ENCODE measurements at places on chromosomes 7 and 10.
A peak's percentile ranks its signal among the peaks of the same experiment; 100 is the strongest.

- DNase-seq: no peak
Measured at GRCh38 chr10:49107887-49108267, 7.4 kb downstream of the VSTM4 start.

DNA sequence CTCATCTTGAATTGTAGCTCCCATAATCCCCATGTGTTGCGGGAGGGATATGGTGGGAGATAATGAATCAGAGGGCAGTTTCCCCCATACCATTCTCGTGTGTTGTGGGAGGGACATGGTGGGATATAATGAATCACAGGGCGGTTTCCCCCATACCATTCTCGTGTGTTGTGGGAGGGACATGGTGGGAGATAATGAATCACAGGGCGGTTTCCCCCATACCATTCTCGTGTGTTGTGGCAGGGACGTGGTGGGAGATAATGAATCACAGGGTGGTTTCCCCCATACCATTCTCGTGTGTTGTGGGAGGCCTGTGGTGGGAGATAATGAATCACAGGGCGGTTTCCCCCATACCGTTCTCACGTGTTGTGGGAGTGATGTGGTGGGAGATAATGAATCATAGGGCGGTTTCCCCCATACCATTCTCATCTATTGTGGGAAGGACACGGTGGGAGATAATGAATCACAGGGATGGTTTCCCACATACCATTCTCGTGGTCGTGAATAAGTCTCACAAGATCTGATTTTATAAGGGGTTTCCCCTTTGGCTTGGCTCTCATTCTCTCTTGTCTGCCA, 271.0 kb downstream of the MAD1L1 start:
- peak; percentile 61 for DNase-seq

DNA sequence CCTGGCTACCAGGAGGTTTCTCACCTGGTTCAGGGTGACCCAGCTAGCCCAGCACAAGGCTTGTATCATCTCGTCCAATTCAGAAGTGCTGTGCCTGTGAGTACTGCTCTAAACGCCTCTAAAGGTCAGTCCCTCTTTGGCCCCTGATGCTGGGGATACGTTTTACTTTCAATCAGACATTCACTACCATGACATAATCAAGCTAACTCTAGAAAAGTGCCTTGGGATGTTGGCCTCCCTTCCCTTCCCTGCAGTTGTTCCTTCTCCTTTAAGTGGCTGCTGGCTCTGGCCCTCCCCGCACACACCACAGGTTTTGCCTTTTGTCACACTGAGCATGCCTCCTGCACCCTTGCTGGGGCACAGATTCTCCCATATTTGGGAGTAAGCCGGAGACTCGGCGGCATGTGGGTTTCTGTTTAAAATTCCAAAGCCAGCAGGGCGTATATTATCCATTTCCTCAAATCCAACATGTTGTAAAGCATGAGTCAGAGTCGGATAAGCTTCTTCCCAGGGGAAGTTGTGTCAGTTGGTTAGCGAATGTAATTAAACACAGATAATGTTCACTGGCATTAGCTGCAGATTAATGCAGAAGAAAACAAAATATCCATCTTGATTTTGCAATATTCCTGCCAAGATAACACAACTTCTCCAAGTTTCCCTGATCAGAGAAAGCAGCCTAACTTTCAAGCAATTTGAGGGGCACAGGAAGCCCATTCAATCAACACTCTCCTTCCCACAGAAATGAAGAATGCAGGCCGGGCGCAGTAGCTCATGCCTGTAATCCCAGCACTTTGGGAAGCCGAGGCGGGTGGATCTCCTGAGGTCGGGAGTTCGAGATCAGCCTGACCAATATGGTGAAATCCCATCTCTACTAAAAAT, 31.8 kb upstream of the VCL start:
- DNase-seq: no peak

DNA sequence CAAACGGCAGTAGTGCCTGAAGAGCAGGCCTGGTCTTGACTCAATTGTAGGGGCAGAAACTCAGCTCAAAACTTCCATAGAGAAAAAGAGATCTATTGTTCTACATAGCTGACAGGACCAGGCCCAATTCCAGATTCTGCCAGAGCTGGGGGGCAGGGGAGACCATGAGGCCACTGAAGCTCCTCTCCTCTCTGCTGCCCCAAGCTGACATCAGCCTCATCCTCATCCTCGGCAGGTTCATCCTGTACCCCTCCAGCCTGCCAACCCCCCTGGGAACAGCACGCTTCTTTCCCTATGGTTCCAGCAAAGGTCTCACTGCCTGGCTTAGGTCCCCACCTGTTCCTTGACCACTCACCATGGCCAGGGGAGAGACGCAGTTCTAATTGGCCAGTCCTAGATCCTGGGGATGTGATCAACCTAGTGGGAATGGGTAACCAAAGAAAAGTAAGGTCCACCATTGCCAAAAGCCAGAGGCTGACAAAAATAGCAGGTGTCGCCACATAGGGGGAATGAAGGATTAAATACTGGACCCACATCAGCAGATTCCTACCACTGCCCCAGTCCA, 42.9 kb downstream of the CCDC3 start:
- DNase-seq: no peak

DNA sequence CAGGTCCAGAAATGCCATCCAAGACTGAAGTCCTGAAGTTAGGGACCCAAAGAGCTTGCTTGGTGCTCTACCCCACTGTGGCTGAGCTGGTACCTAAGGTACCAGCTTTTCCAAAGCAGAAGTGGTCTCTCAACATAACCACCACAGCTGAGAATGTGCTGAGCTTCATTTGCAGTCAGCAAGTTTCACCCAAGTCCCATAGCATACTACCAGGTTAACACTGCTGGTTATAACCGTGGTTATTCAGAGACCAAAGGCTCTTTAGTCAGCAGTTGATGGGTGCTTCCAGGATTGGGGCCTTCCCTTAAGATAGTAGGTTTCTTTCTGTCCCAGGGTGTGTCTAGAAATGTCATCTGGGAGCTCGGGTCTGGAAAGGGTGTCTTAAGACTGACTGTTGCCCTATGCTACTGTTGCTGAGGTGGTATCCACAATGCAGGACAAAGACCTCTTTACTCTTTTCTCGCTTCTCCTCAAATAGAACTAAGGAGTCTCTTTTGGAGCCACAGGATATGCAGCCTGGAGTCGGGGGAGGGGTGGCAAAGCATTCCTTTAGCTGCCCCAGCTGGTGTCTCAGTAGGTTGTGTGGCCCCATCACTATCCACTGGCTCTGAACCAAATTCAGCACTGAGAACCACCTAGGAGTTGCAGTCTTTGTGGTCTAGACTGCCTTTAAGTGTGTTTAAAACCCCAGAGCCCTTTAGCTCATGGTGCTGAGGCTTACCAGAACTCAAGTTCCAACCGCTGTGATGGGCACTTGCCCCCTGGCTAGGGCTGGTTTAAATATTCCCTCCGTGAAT, 354.9 kb upstream of the SEMA3C start:
- no peak for DNase-seq

DNA sequence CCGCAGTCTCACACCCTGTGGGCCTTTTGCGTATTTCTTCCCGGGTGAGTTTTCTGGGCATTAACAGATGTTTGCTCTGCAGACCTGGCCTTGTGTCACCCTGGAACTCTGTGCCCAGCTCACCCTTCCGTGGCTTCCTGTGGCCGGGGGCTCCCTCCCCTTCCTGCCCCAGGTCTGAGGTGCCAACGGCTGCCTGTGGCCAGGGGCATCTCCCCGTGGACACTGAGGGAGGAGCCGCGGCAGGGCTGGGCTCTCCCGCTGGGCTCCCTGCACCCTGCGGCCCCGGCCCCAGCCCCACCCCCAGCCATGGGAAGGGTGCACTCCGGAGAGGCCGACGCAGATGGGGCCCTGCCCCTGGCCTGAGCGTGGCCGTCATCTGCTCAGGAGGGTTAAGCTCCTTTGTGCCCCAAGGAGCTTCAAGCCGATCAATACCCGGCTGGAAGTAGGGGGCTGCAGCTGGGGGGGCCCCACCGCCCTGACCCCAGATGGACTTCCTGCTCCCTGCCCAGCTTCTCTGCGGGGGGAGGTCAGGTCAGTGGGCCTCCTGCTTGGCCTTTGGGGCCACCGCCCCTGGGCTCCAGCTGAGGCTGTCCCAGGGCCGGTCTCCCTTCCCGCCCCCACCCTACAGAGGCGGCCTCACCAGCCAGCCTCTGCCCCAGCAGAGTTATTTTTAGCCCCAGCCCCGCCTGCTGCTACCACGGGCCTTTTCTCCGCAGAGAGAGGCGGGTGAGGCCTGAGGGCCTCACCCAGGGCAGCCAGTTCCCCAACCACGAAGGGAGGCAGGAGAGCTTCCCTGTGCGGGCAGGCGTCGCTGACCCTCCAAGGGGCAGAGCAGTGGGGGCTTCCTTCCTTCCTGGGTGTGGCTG, 24.2 kb downstream of the PWWP2B start:
- peak; percentile 68 for DNase-seq

DNA sequence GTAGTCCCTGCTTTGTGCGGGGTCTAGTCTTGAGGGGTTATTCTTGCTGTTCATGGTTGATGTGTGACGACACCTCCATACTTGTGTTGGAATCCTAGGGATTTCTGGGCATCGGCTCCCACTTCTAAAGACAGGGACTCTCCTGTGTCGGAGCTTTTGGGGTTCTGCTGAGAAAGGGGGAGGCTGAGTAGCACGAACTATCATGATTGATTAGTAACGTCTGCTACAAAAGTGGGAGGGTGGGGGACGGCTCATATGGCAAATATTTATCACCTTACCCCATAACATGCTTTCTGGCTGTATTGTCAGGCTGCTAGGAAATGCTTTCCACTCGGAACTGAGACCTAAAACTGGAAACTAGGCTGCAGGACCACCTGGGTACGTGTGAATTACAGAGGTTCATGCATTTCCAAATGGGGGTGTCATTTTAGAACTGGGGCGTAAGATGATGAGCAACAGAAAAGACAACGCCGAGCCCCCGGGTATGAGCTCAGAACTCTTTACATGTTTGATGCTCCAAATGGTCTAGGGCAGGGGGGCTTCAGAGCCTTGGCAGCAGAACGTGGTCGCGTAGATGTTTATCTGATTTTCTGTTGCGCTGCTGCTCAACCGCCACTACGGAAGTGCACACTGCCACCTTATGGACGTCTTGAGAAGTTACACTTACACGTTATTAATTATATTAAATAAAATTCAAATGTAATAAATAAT, 15.1 kb upstream of the NME8 start:
- peak; percentile 60 for DNase-seq

DNA sequence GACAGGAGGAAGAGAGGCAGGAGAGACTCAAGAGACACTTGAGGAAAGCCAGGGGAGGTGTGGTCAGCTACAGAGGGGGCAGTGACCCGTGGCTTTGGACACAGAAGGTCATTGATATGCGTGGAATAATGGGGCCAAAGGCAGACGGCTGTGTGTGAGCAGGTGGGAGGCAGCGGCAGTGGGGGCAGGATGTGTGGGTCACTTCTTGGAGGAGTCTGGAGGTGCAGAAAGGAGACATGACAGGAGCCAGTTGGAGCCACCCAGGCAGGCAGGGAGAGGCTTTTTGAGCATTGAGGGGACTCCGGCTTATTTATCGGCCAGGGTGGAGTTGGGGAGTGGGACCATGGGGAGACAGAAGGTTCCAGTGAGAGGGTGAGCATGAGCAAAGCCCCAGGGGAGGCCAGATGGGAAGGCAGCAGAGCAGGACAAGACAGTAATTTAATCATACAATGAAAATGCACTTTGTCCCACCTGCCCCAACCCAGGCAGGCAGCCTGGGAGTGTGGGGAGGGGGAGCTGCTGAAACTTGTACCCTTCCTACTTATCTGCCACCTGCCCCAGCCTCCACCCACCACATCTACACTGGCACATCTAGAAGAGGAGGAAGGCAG, 5.0 kb downstream of the LDB3 start:
- no peak for DNase-seq

GRCh38 chr10:131810036-131810804, 90.6 kb upstream of the PPP2R2D start:
- DNase-seq: no peak

DNA sequence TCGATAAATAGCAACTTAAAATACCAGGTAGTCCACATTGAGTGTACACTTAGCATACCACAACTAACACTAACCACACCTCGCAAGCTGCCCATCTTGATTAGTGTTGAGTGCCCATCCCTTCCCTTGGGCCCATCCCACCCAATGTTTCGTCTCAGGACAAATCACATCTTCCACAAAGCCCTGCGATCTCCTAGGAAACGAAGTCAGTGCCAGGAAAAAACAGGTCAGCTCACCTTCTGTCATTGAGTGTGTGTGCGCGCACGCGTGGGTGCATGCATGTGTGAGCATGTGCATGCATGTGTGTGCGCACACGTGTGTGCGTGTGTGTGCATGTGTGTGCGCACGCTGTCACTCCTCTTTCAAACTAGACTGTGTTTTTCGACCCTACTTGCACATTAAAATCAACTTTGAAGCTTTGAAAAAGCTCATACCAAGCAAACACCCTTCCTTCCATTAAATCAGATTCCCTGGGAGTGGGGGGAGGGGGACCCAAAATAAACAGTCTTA, 48.8 kb upstream of the OPALIN start:
- DNase-seq: no peak

GRCh38 chr10:6242089-6242488, 39.4 kb downstream of the PFKFB3 start:
- no peak for DNase-seq

DNA sequence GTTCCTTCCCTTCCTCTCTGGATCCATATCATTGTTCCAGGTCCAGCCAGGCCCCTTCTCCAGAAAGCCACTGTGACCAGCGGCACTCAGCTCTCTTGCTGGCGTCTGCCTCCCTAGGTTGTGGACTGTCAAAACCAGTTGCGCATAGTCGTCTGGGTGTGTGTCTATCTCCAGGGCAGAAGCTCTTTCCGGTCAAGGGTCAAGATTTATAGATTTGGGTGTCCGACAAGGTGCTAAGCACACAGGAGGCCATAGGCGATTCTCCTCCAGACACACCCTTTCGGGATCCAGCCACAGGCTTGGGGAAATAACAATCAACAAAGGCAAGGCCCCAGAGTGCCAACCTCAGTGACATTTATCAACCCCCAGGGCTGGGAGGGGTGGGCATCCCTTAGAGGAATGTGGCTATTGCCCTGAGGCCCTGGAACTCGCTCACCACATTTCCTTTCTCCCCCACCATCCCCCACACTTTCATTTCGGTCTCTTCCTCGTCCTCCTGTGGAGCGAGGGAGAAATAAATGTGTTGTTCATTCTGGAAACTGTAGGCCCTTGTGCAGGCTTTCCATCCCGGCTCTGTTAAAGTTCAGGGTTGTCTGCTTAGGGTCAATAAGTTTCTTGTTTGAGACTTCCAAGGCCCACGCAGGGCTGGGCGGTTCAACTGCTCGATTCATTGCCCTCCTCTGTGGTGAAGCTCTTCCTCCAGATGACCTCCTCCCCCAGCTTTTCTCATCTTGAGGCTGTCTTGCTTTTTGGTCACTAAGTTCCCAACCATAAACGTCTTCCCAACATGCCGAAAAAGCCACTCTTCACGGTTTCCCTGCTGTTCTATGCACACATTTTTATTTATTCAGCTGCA, 57.9 kb downstream of the AFAP1L2 start:
- DNase-seq: no peak

DNA sequence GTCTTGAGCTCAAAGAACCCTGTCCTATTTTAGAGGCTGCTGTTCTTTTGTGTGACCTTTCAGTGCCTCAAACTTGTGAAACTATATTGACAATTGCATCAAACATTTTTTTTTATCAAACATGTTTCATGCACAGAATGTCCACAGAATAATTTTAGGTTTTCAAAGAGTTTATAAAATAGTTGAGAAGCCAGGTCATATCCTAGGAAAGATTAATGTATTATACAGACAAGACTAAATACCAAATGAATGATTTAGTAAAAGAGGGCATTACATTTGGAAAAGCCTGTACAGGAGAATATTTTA, 67.0 kb downstream of the CDK6 start:
- no peak for DNase-seq

GRCh38 chr10:99497343-99498025, 35.3 kb upstream of the NKX2-3 start:
- DNase-seq: no peak

- no peak for DNase-seq
Measured at GRCh38 chr7:52017802-52018679, 701.4 kb upstream of the COBL start.

- DNase-seq: no peak
Measured at GRCh38 chr7:135687466-135687865, 25.2 kb downstream of the STMP1 start.
